ENCODE measurements at places on chromosomes 13 and 19. TPM values are rescaled to one million over a fixed set of nuclear protein-coding genes. Genes with fewer than 3 reads are reported as not detected.

DNA sequence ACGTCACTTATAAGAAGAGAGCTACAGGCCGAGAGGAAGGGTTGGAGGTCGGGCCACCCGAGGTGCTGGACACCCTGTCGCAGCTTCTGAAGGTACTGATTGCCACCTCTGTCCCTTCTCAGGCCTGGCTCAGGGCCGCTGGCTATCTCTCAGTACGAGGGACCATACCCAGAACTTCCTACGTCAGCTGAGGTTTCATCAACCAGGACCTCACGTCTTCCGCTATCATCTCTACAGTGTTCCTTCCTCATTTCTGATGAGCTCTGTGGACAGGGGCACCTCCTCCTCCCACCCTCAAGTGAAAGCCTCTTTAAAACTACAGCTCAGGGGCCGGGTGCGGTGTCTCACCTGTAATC lies 58.2 kb upstream of the USE1 start:
- DNase-seq: no peak

DNA sequence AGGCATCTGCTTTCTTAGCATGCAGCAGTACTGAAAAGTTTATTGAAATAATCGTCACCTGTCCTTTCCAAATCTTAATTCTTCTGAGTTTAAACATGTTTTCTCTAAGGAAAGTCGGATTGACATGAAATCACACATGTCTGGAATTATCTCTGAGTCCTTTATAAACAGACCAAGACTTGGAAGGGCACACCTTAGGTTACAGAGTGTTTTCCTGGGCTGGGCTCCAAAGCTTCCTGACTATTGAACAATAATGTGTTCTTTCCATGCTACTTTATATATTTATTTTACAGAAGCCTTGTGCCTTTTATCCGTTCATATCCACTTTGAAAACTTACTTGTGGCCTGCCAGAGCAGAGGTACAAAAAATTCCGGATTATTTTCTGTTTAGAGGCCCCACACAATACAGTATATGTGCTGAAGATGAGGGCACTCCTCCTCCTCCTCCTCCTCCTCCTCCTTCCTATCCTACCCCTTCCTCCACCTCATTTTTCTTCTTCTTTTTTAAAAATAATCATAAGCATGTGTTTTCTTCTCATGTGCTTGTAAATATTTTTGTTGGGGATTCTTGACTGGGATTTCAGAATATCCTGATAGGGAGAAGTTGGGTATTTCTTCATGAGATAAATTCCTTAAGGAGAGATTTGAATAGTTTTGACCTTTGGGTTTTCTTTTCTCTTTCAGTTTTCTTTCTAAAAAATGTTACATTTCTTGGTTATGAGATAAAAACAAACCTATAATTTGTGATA lies 52.3 kb downstream of the LRCH1 start:
- DNase-seq: no peak

DNA sequence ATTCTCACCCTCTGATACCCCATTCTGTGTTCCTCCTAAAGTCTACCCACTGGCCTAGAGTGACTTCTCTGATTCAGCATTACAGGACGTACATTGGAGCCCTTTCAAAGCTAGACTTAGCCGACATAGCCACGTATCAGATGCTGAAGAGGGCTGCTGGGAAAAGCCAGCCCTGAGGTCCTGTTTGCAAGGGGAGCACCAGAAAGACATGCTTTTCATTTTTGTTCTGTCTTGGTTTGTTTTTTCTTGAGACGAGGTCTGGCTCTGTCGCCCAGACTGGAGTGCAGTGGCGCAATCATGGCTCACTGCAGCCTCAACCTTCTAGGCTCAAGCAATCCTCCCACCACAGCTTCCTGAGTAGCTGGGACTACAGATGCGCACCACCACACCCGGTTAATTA lies 6.3 kb upstream of the ZSWIM4 start:
- DNase-seq: no peak

GRCh38 chr13:21759463-21759862 lies 88.6 kb downstream of the FGF9 start:
- DNase-seq: no peak

GRCh38 chr13:111482126-111482525 lies 161.7 kb downstream of the TEX29 start:
- DNase-seq: no peak

DNA sequence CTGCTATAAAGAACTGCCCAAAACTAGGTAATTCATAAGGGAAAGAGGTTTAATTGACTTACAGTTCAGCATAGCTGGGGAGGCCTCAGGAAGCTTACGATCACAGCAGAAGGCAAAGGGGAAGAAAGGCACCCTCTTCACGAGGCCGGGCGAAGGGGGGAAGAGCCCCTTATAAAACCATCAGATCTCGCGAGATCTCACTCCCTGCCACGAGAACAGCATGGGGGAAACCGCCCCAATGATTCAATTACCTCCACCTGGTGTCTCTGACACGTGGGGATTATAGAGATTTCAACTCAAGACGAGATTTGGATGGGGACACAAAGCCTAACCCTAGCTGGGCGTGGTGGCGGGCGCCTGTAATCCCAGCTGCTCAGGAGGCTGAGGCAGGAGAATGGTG lies 42.8 kb downstream of the SLC6A16 start:
- no peak for DNase-seq

DNA sequence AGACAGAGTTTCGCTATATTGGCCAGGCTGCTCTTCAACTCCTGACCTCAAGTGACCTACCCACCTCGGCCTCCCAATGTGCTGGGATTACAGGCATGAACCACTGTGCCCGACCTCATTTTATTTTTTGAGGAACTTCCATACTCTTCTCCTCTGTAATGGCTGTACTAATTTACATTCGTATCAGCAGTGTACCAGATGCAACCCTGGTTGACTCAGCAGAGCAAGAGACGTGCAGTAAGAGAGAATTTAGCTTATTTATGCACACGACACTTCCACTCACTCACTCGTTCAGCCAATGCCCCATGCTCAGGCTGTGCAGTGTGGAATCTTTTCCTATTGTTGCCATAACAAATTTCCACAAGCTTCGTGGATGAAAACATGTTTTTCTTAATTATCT lies 6.9 kb downstream of the KIR3DL3 start:
- DNase-seq: no peak

GRCh38 chr13:40475617-40476016 lies 190.8 kb downstream of the FOXO1 start:
- no peak for DNase-seq

- no peak for DNase-seq
Observed at GRCh38 chr13:113666329-113666670, 719 bp upstream of the GRK1 start.

DNA sequence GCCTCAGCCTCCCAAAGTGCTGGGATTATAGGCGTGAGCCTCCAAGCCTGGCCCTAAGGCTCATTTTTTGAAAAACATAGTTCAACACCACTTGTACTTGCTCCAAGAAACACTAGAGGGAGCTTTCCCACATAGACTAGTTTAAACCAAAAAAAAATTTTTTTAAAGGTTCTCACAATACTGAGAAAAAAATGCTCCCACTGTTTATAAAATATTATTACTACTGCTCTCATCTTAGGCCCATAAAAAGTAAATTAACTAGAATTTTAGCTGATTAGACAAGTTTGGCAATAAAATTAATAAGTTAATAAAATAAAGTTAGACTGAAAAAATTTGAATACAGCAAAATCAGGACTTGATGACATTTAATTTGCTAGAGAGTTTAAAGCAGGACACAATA lies 109.5 kb downstream of the TBC1D4 start:
- no peak for DNase-seq

- no peak for DNase-seq
Observed at GRCh38 chr19:17873786-17874757, 2.3 kb downstream of the SLC5A5 start.

GRCh38 chr19:35119578-35120155 lies 4.0 kb downstream of the FXYD3 start:
- DNase-seq: no peak

- no peak for DNase-seq
Observed at GRCh38 chr13:39451301-39451700, 151.7 kb downstream of the LHFPL6 start.

- DNase-seq: no peak
Observed at GRCh38 chr19:55118401-55118991, 1.1 kb upstream of the PPP1R12C start.

DNA sequence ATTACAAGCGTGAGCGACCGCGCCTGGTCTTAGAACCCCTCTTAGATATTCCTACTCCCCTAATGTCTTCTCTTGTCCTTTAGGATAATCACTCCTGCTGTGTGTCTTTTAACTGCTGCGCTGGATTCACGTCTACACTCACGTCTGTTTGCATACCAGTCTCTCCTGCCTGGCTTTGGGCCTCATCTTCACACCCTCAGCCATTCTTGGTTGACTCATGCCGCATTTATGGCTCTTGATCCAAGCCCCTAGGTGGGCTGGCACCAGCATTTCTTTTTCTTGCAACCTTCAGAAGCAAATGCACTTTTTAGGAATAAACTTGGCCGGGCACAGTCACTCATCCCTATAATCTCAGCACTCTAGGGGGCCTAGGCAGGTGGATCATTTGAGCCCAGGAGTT lies 22.7 kb downstream of the MYO9B start:
- DNase-seq: no peak

ZNF468 gene
- total RNA-seq: 15.1 TPM

PDX1 gene
- total RNA-seq: not detected

DIS3 gene
- 36.7 TPM for total RNA-seq

PPP1R12C gene
- 35.1 TPM for total RNA-seq
